NT2/D1 (cell line): ENCODE measurements at places on chromosomes 6 and 20.

GRCh38 chr6:149235130-149235561 lies 82.4 kb upstream of the TAB2 start:
- no peak for DNase-seq

DNA sequence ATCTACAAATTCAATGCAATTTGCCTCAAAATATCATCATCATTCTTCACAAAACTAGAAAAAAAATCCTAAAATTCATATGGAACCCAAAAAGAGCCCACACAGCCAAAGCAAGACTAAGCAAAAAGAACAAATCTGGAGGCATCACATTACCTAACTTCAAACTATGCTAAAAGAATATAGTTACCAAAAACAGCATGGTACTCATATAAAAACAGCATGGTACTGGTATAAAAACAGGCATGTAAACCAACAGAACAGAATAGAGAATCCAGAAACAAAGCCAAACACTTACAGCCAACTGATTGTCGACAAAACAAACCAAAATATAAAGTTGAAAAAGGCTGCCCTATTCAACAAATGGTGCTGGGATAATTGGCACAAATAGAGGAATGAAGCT lies 278.1 kb downstream of the TPBG start:
- no peak for DNase-seq

DNA sequence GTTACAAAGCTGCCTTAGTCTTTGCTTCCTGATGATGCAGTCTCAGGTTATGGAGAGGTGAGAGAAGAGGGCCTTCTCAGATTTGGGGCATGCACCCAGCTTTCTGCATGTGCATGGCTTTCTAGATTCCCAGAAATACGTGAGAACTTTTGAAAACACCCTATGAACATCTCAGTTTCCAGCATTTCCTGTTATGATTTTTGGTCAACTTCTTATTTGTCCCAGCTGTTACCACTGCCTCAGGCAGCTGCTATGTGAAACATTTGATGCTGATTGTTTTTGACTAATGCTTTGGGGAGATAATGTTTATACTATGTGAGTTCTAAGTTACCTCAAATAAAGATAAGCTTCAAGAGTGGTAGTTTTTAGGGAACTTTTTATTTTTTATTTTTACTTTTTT lies 9.5 kb upstream of the SNAP25 start:
- DNase-seq = no peak

- no peak for DNase-seq
Measured at GRCh38 chr6:159633196-159633595, 59.8 kb downstream of the SOD2 start.

GRCh38 chr6:52984247-52984646 lies 10.8 kb downstream of the GSTA4 start:
- no peak for DNase-seq

GRCh38 chr20:17485017-17485416 lies 46.2 kb downstream of the BFSP1 start:
- DNase-seq = no peak

DNA sequence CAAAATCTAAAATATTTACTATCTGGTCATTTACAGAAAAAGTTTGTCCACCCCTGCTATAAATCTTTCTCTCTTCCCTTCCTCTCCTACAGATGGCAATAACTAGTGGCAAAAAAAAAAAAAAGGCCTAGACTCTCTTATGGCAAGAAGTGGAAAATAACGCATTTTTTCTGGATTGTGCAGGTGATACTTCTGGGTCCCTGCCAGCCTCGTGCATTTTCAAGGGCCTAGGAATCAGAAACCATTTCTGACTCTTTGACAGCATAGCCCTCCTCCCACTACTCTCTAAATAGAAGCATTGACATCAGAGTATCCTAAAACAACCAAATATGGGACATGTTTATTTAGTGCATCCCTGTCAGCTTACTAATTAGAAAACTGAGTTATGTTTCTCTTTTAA lies 251.0 kb downstream of the KHDC1L start:
- DNase-seq = no peak

DNA sequence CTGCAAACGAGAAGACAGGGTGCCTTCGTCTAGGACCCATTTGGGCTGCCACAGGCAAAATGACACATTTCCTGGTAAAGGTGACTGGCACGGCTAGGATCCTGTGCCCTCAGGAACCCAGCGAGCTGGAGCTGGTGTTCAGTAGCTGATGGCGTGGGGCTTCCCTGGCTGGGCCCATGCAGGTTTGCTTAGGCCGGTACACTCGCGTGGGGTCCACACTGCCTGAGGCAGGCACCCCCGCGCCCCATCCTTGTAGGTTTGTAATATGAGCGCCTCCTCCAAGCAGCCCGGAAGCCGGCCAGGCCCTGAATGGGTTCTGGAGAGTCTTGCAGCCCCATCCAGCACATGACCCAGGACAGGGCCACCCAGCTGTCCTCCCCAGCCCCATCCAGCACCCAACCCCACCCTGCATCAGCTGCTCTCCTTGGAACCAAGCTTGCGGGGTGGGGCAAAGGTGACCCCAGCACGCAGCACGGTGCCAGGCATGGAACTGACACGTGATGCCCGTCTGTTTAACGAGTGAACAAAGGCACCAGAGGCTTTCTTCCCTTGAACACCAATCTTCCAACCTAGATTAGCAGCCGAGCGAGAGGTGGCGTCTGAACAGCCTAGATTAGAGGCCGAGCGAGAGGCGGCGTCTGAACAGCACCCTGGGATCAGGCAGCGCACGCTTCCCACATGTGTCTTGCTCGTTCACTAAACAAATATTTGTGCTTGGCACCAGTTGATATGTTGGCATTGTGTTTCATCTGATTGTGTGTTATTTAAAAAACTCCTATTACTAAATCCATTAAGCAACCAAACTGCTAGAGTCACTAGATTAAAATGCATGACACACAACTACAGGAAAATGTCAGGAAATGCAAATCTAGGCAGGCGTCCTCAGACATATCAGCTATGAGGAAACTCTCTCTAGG lies 112.1 kb downstream of the DLL1 start:
- DNase-seq = no peak

DNA sequence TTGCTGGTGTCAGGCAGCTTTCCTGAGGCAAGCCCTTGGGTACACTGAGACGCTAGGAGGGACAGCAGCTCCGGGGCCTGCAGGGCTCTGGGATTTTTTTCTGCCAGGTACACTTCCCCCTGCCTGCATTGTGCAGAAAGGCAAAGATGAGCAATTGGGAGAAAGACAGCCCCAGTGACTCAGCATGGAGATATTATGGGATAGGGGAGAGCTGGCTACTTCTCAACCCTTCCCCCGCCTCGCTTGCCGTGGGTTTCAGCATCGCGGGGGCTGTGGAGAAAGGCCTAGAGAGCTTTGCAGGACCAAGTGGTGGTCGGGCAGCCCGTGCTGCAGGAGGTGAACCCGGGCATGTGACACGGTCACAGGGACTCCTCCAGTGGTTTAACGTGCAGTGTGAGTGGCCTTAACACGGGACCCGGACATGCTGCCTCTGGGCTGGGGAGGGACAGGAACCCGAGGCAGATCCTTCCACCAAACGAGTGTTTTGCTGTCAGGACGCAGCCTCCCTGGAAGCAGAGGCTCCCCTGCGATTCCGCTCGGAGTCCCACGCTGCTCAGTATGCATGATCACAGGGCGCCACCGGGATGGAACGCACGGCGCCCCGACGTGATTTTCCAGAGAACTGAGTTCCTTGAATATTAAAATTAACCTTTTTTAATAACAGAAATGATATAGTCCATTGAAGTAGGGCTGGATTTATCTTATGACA lies 139.9 kb downstream of the CDH4 start:
- DNase-seq = no peak

GRCh38 chr6:149318581-149319286 lies 1.2 kb downstream of the TAB2 start:
- DNase-seq = no peak

DNA sequence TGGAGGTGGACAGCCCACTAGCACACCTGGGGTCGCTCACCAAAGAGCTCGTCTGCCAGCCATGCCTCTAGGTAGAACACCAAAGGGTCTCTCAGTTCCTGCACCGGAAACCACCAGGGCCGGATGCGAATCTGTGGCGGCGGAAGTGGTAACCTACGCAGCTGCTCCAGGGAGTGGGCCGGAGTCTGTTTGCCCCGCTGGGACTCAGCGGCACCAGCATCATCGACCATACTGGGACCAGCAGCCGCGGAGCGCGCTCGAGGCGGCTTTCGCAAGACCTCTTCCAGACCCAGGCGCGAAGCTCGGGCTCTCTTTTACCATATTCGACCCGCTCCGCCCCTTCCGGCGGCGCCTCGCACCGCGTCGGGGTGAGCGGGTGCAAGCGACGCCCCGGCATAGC lies at the start of gene OOEP:
OOEP (minus strand) TSS at position 335 of the 400 bp plus-strand sequence; CDS start at position 230, 105 bp downstream.
- DNase-seq = no peak

DNA sequence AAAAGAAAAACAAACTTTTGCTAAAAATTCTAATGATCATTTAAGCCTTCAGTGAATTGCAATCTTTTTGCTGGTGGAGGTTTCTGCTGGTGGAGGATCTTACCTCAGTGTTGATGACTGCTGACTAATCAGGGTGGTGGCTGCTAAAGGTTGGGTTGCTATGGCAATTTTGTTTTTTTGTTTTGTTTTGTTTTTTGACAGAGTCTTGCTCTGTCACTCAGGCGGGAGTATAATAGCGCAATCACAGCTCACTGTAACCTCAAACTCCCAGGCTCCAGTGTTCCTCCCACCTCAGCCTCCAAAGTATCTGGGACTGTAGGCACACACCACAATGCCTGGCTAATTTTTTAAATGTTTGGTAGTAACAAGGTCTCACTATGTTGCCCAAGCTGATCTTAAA lies 94.7 kb downstream of the ANKRD6 start:
- no peak for DNase-seq

GRCh38 chr6:94636780-94637385 lies 940.5 kb upstream of the MANEA start:
- peak; percentile 6 for DNase-seq

- no peak for DNase-seq
Measured at GRCh38 chr6:116278854-116279231, 887 bp downstream of the TSPYL1 start.

DNA sequence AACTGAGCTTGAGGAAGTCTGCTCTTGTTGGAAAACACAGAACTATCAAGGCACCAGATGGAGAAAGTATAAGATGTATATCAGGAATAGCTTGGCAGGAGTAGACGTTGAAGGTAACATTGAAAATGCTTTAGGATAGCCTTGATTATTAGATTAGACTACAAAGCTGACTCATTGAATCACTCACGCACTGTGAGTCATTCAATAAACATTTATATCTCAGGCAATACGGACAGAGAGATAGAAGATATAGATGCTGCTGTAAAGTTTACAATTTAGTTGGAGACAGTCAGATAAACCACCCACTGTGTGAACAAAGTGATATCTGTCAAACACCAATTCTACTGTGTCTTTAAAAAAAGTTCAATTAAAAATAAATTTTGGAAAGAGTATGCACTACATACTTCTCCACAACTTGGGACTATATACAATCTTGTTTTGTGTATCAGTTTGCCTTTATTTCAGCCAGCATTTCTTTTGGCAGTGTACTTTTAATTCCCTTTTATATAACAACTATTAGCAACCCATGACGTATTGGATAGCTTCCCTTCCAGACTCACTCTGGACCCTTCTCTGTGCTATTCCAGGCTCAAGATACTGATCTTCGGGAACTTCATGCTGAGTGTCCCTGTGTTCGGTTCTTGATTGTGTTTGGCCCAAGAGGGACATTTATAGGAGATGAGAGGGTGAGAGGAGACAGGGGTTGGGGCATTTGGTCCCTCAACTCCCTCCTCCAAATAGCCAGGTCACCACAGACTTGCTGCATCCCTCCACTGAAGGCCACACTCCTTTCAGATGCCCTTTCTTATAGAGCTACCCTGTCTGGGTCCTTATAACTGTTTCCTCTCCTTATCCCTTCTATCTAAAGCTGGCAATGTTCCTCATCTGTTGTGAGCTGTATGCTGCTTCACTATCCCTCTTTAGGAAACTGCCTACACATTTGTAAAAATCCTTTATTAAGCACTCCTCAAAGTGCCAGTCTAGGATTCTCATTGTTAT lies 176.6 kb upstream of the PTPRK start:
- no peak for DNase-seq

GRCh38 chr6:85432554-85432953 lies 17.3 kb upstream of the NT5E start:
- DNase-seq = no peak

GRCh38 chr6:45952168-45952529 lies 63.5 kb downstream of the CLIC5 start:
- DNase-seq = no peak

DNA sequence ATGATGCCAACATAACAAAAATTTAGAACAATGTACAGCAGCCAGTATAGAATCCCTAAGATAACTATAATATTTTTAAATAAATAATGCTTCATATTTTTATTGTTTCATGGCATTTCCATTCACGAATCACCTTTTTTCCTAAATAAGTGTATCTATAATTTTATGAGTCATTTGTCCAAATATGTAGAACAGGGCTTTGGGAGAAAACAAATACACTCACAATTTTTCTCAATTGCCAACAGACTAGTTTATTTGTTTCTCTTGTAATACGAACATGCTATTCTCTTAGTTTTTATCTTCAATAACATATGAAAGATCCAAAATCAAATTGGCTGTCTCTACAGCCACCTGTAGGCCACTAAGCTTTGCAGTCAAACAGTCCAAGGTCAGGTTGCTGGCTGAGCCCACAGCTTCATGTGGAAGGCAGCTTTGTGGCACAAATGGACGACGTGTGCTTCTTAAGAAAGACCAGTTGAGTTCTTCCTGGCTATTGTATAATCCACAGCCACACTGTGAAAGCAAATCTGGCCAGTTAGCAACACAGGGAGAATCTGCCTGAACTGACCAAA lies 29.0 kb downstream of the MKKS start:
- DNase-seq = no peak

- no peak for DNase-seq
Measured at GRCh38 chr6:85775883-85776282, 133.2 kb upstream of the SYNCRIP start.

DNA sequence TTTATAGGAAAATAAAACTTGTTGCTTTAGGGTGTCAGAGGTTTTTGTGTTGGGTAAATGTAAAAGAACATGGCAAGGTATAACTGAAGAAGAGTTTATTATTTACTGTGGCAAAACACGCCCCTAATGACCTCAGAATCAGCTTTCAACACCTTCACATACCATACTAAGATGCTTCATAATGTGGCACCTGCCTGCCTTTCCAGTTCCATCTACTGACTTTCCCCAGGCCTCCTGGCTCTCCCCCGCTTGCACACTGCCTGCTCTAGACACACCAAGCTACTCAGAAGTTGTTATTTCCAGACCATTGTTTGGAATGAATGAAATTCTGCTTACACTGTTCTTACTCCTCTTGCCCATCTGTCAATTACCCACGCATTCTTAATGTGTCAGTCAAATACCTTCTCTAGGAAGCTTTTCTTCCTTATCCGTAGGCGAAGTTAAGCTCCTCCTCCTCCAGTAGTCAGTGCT lies 1.8 kb downstream of the TIAM2 start:
- no peak for DNase-seq

GRCh38 chr6:134009876-134010275 lies 42.5 kb downstream of the SLC2A12 start:
- no peak for DNase-seq

DNA sequence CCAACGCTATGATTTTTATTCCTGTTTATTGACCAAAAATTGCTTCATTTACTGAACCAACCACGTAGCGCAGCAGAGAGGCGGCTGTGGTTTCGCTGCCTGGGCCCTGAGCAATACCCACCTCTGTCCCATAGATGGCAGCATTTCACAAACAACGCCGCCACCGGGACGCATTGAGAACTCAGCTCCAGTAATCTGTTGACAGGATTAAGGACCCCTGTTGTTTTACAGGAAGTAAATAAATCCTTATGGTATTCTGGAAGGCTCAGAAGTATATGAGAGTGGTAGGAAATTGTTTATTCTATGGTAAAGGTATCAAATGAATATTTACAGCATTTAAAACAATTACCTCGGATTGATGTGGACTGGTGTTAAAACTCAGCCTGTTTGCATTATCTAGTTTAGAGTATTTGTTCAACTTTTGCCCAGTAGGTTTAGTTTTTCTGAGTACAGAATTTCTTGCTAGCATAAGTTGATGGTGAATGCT lies 547.9 kb upstream of the SLC35B3 start:
- DNase-seq = peak; percentile 46
